Progenitor cell of endocrine pancreas (in vitro differentiated cells): ENCODE measurements at places on chromosomes 11 and 22. TPM values are rescaled to one million over a fixed set of nuclear protein-coding genes. Genes with fewer than 3 reads are reported as not detected.

GRCh38 chr11:13391217-13391616, 71.8 kb downstream of the BTBD10 start:
- no peak for DNase-seq

Gene ALDH3B2
- 0.67 and 1.6 TPM in 2 replicates for total RNA-seq

DNA sequence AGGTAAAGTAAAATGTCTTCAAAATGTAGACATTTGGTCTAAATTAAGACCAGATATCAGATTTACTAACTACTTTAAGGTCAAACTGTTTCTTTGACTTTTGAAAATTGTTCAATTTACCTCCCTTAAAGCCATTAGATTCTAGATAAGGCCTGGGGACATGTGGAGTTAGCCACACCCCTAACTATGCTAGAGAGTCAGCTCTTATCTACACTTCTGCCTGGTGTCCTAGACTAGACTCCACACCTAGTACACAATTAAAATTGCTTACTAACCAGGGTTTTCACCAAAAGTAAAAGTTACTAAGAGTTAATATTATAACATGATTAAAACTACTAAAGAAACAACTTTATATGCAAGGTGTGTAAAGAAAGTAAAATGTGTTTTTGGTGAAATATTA, 43.6 kb upstream of the DBX1 start:
- no peak for DNase-seq

Gene NPTXR
- 4.7 TPM in 2 replicates for total RNA-seq

Gene DTX4
- total RNA-seq, result 54.5 and 61.6 TPM in 2 replicates

DNA sequence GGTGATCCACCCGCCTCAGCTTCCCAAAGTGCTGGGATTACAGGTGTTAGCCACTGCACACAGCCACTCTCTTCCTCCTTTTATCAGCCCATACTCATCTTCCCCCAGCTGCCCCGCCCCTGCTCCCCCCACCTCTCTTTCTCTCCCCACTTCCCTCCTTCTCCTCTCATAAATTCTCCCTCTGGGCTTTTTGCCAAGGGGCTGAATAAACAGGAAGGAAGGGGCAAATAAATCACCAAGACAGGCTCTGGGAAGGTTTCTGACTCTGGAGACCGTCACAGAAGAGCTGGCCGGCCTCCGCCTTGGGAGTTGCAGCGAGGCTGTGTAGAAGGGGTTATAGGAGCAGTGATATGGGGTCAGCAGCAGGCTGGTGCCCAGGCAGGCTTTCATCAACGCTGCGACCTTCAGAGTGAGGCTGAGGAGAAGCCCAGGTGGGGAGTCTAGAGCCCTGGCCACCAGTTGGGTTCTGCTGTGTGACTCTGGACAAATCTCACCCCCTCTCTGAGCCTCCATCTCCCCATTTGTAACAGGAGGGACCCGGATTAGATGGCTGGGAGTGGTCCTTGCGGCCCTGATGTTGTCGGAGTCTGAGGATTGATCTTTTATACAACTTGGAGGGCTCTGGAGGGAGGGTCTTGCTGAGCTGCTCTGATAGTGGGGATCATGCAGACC, 62.6 kb upstream of the RASD2 start:
- DNase-seq, result no peak

DNA sequence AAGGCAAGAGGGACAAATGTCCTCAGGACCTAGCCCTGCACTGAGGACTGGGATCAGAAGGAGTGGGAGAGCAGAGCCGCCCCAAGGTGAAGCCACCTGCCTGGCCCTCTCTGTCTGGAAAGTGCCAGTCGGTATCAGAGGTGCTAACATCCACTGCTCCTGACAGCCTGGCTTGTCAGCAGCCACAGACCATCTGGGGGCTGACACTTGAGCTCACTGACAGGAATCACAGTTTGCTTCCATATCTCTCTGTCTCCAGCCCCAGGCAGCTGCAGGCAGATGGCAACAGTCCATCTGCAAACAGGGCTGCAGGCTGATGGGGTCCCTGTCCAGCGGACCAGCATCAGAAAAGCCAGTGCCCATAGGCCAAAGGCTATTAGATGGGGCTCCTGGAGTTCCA, 5.5 kb downstream of the OPCML start:
- no peak for DNase-seq

DNA sequence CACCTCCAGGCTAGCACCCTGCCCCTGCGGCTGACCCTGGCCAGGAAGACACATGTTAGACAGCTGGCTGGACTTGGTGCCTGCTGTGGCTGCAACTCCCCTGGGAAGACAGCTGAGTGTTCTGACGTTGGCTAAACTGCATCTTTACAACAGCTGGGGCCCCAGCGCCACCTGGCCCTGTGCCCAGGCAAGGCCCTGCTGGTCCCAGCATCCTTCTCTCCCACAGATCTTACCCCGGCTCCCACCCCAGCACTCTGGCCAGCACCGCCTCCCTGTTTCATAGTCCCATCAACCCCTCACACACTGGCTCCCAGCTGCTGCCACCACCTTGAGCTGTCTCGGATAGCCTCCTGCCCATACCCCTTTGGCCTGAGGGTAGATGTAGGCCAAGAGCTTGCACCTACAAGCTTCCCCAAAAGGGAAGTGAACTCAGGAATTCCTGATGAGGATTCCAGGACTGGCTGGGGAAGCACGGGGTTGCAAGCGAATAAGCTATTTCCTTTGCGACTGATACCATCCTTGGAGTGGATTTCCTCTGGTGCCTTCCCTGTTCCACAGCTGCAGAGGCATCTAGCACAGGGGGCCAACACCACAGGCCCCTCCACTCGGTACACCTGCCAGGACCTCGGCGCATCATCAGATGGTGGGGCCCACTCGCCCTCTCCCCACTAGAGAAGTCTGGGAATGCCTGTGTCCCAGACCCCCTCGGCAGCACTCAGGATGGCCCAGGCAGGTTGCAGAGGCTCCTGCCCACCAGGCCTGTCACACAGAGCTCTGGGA, 28.5 kb downstream of the RSPH14 start:
- no peak for DNase-seq

Gene SNX32
- 3.6 and 4.6 TPM in 2 replicates for total RNA-seq

Gene LRRC75B
- total RNA-seq, result 23.6 and 24.6 TPM in 2 replicates

Gene GRM5
- 0.20 and 0.26 TPM in 2 replicates for total RNA-seq

Gene CASP4
- total RNA-seq, result 0.98 TPM in 1 of 2 replicates, not detected in the other

DNA sequence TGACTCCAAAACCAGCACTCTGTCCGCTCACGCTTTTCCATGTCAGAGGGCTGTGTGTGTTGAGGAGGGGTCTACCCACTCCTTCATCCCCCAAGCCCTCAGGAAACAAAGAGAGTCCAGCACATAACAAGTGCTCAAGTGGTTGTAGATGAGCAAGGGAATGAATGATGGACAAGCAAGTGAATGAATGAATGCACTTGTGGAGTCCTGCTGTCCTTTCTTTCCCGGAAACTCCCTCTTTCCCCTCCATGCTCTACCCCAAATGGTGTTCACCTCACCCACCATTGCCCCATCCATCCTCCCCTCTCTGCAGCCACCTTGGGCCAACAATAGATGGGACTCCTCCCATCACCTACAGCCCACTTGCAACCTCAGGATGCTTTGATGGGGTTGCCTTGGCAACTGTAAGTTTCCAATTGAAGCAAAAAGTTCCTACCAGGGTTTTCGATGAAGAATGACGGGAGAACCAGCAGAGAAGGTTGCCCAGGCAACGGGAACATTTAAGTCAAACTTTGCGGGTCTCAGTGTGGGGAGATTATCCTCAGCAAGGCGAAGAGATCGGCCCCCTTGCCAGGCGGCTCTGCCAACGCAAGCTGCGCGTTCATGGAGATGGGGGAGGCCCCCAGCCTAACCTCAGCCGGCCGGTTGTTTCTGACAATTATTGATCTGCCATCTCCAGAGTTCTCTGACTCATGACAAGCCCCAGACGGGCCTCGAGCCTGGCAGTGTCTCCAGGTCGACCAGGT, 51.1 kb downstream of the MCM5 start:
- no peak for DNase-seq

DNA sequence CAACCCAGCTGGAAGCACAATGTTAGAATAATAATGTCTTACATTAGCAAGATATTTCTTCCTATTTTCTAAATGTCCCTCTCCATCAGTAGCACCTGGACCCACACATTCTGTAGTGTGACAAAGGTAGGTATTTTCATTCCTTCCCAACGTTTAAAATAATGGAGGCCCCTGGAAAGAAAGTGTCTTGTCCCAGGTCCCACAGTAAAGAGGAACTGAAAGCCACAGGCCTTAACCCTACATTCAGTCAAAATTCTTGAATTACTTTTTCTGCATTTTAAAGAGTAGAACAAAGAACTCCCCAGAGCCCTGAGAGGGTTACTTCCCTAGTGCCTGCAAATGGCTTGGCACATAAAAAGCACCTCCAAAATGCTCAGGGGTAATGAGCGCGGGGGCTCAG, 26.3 kb downstream of the OPCML start:
- no peak for DNase-seq
